ENCODE measurements at places on chromosomes 12 and 14.

DNA sequence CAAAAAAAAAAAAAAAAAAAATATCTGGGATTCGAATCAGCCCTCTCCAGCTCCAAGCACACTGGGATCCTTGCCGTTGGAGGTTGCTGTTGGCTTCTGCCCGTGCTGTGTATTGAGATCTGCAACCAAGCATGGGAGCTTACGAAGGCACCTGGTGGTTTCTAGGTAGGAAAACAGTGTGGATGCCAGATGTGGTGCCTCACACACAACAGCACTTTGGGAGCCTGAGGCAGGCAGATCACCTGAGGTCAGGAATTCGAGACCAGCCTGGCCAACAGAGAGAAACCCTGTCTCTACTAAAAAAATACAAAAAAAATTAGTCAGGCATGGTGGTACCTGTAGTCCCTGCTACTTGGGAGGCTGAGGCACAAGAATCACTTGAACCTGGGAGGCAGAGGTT lies 47.4 kb downstream of the ATF7 start:
- DNase-seq, result peak; percentile 61

GRCh38 chr12:104809706-104810385 lies 148.2 kb downstream of the SLC41A2 start:
- no peak for DNase-seq

DNA sequence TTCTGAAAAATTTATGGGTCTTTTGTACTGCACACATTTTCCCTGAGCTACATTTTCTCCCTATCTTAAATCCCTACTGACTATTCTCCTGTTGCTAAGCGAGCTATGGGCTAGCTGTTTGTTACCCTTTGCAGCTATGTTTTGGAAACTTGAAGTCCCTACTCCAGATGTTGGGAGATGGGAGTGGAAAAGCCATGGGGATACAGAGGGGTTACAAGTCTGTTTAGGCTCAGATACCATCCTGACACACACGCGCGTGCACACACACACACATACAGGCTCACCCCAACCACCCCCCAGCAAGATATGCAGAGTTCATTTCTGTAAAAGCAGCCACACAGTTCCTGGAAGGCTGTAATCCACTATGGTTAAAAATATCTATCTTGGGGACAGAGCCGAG lies 15.8 kb downstream of the ATP5MC2 start:
- no peak for DNase-seq

DNA sequence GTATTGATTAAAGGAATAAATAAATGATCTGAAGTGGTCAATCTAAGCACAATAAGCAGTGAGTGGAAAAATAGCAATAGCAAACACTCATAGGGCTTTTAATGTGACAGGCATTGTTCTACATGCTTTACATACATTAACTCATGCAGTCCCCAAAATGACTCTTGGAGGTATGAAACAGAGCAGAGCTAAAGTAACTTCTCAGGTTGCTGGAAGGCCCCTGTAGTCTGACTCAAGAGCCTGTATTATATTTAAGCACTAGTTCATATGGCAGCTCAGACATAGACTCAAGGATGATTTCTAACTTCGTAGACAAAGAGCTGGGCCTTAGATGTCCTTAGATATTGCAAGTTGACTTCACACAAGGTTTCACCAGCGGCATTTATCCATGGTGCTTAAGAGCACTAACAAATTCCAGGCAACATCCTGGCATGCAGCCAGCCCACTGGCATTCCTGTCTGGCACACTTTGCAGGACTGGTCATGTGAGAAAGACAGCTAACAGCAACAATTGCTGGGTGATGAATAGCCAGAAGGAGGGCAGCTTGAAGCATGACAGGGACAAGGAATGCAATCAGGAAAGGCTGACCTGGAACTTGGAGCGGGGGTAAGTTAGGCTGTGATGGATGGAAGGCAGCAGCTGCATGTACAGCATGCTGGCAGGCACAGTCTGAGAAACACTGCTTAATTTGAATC lies 22.9 kb upstream of the KTN1 start:
- DNase-seq, result peak; percentile 59

- peak; percentile 33 for DNase-seq
These were observed 1.8 kb downstream of the SPSB2 start for GRCh38 chr12:6871052-6871957.

DNA sequence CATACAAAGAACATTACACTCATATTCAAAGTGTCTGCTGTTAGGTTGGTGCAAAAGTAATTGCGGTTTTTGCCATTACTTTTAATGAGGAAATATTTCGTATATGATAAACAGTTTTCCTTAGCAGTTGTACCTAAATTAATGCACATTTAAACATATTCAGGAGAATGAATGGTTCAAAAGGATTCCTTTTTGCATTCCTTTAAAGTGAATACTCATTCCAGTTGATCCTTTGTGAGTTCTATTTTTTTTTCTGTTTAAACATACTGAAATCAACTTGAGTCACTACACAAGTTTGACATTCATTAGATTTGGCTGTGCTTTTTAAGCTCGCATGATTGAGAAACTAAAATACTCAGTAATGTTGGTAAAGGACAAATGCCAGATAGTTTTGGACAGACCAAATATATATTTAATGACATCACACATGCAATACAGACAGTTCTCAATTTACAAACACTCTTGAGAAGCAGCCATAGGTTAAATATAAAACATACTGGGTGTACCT lies 13.8 kb upstream of the SLC38A2 start:
- peak; percentile 89 for DNase-seq

GRCh38 chr12:52495389-52495788 lies 2.3 kb upstream of the KRT6A start:
- DNase-seq, result peak; percentile 18

GRCh38 chr12:10952645-10953044 lies 13.6 kb upstream of the TAS2R14 start:
- no peak for DNase-seq

- DNase-seq, result no peak
These were observed 26.7 kb upstream of the RIN3 start for GRCh38 chr14:92486881-92487280.

DNA sequence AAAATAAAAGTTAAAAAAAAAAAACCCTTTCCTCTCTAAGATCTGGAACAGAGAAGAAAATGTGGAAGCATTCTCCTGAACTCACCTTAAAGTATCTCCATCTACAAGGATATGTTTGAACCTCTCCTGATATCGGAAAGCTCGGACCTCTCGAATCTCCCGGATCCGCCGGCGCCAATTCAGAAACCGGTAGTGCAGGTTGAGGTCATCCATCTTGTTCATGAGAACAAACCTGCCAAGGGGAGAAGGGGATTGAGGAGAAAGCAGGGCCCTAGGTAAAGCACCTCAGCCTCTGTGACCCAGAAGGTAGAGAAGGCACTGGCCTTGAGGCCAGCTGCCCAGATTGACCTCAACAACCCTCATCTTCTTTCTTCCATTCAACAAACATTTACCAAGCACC lies 2.2 kb downstream of the SPRYD3 start:
- DNase-seq, result no peak

DNA sequence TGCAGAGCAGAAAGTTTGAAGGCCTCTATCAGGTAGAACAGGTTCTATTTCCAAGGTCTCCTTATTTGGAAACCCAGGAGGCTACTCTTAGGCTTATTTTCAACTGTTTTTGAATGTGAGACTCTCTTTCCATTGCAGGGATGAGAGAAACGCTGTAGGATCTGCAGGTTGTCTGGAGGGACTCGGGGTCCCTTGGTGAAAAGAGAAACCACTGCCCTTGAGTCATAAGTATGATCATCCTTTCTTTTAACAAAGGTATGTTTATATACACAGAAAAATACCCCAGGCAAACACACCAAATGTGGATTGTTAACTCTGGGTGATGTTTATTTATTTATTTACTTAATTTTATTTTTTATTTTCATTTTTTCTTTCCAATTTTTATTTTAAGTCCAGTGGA lies 57.8 kb upstream of the MAX start:
- DNase-seq, result no peak

- DNase-seq, result peak; percentile 21
These were observed 217.9 kb upstream of the BTG1 start for GRCh38 chr12:92363295-92364146.

DNA sequence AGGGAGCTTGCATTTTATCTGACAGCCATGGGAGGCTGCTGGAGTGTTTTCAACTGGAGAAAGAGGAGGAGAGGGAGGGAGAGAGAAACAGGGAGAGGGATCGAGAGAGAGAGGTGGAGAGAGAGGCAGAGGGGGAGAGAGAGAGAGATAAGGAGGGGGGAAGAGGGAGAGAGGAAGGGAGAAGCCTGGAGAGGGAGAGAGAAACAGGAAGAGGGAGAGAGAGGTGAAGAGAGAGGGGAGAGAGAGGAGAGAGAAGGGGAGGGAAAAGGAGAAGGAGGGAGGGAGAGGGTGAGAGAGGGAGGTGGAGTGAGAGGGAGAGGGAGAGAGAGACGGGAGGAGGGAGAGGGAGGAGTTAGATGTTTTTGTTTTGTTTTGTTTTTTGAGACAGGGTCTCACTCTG lies 45.6 kb downstream of the DNAH10 start:
- DNase-seq, result no peak

GRCh38 chr12:1212526-1212925 lies 221.5 kb downstream of the ERC1 start:
- no peak for DNase-seq

GRCh38 chr12:52298677-52299190 lies 7.4 kb upstream of the KRT81 start:
- DNase-seq, result no peak

DNA sequence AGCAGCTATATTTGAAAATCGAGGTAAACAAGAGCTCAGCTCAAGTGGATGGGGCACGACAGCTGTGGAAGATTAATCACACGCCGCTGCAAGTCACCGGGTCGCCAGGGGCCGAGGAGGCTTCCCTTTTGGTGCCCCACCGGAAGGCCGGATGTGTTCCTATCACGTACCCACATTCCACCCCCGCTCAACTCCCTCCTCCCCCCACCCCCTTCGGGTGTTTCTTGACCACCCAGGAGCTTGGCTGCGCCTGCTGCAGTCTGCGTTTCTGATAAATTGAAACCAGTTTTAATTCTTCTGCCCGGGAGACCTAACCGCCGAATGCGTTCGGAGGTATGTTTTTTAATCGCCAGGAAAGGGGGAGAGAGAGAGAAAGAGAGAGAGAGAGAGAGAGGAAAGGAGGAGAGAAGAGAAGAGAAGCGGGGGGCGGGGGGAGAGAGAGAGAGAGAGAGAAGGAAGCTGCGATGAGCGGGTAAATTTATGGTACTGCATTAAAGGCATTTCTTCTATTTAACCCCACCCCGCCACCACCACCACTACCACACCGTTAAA lies 1.8 kb downstream of the SLC8A3 start:
- DNase-seq, result no peak

- DNase-seq, result no peak
These were observed 905.1 kb upstream of the USP15 start for GRCh38 chr12:61355105-61355504.

GRCh38 chr12:28086521-28087155 lies 103.6 kb upstream of the CCDC91 start:
- DNase-seq, result no peak

- no peak for DNase-seq
These were observed 6.5 kb downstream of the TMBIM4 start for GRCh38 chr12:66163289-66163688.

GRCh38 chr14:73888971-73889370 lies 2.3 kb downstream of the ZNF410 start:
- DNase-seq, result peak; percentile 64

DNA sequence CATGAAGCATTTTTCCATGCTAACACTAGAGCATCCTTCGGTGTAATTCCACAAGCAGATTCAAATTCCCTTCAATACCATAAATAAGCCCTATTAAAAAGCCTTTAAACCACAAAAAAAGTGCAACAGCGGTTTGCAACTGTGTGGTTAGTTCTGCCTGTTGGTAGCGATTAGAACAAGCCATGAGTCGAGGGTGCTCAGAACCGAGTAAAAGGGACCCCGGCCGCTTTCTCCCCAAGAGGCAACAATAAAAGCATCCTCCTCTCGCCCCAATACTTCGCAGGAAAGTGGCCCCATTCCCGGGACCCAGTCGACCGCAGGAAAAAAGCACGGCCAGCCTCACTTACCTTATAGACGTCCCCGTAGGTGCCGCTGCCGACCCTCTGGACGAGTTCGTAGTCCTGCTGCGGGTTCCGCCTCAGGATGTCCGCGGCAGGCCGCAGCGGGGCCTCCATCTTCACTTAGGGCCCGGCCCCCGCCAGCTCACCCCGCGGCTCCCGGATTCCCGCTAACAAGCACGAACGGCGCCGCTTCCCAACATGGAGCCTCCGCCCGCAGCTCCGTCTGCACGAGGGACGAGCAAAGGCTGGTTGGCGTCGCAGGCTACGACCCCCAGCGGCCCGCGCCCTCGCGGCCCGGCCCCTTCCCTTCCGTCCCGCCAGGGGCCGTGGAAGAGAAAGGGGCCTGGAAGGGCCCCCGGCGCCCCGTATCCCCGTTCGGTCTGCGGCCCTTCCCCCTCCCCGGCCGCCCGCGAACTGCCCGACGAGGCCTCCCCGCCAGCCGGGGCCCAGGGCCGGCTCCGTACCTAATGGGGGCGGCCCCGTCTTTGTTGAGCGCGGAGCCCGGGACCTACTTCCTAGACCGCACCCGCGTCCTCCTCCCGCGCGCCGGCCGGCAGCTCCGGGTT lies 521 bp downstream of the MAP4K5 start:
- DNase-seq, result peak; percentile 58

GRCh38 chr12:3086729-3087323 lies 9.6 kb downstream of the TSPAN9 start:
- DNase-seq, result no peak

- no peak for DNase-seq
These were observed 29.3 kb upstream of the PIWIL1 start for GRCh38 chr12:130308393-130308792.

DNA sequence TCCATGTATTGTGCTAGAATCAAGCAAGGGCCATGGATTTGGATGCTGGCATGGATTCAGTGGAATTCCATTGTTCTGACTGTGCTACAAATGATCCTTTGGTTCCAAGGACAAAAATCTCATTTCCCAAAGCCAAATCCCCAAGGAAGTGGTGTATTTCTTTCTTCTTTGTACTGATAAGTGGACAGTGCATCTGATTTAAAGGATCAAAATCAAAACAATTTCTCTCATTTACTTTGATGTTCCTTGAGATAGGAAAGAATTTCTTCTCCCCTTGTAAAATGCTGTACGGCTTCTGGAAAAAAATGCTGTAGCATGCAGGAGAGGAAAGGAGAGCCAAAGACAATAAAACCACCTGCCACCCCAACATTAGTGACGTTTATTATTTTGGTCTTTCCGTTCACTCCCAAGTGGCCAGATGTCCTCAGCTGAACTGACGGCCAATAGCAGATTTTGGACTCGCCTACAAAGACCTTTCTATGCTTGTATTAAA lies 185.7 kb downstream of the PRKD1 start:
- no peak for DNase-seq

- DNase-seq, result no peak
These were observed 13.9 kb downstream of the SLC39A5 start for GRCh38 chr12:56243731-56244181.

DNA sequence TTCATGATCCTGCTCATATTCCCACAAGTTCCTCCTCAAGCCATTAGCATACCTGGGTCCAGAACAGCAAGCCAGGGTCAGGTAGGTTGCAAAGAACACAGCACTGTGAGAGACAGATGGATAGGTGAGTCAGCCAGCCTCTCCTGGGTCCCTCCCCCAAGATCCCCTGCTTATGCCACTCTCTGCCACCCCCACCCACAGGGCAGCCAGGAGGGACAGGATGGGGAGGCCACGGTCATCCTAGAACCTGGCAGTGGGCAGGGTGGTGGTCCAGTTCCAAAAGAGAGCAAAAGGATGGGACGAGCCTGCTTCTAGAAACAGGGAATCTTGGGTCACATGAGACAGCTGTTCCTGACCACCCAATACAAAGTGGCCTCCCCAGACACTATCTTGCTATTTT lies 12.7 kb downstream of the FAIM2 start:
- DNase-seq, result no peak

GRCh38 chr12:112112409-112113133 lies 4.0 kb upstream of the NAA25 start:
- DNase-seq, result no peak

- no peak for DNase-seq
These were observed 79.6 kb downstream of the PITPNM2 start for GRCh38 chr12:123071099-123071800.
